C1 segment of cervical spinal cord (tissue), 14 donors: ENCODE measurements at places on chromosomes 4 and X.

DNA sequence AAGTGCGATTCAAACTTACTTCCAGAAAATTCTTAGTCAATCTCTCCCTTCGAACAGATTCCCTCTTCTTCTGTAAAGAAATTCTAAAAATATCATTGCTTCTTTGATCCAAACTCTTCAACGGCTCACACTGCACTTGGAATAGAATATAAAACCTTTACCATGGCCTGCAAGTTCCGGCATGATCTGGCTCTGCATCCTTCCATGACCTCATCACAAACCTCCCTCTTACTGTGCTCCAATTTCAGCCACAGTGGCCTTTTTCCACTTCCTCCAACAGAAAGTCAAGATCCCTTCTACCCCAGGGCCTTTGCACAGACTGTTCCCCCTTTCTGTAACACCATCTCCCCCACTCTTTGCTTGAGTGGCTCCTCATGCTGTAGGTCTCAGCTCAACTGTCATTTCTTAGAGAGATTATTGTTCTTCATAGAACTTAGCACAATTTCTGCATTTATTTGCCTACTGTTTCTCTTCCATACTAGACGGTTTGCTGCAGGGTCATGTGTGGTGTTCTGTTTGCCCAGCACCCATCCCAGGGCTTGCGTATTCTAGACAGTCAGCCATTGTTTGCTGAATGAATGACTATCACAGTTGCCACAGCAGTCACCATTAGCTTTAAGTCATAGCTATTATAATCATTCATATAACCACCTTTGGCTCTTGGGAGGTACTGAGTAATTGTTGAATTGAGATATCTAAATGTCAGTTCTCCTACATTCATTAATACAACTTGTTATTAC, 1.9 kb upstream of the STOX2 start:
- DNase-seq, result peak; percentile 4

GRCh38 chr4:145881576-145881975, 57.0 kb downstream of the ZNF827 start:
- no peak for DNase-seq

DNA sequence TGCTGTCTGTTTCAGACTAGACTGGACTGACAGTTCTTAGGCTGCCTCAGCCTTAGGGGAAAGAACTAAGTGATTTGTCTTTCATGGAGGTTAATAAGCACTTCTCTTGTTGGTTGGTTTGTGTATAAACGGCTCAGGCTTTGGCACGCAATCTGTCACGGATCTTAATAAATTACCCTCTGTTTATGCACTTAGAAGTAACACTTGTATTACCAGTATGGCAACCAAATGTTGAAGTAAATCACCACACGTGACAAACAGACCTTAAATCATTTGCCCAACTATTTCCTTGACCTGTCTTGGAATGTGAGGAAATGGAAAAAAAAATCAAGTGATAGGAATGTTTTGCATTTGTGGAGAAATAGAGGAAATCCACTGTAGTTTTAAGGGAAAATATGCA, 69.9 kb downstream of the TEX13A start:
- no peak for DNase-seq

GRCh38 chr4:86130160-86130933, 229.5 kb downstream of the MAPK10 start:
- DNase-seq, result no peak

- DNase-seq, result no peak
Measured at GRCh38 chr4:61753739-61754138, 553.6 kb downstream of the ADGRL3 start.

- DNase-seq, result no peak
Measured at GRCh38 chr4:165381821-165382373, 3.1 kb downstream of the CPE start.

DNA sequence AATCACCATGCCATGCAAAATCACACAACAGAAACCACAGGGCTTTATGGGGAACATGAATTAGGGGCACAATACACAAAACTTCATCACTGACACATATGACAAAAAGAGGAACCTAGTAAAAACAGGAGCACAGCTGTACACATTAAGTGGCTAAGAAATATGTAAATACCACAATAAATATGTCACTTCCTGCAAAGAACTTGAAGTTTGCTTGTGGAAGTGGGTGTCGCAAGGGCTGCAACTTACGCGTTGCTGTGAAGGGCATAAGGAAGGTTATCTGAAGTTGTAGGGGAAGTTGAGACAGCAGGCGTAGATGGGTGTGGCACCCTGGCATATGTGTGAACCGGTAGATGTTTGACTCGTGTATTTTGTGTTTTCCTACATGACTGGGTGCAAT, 42.4 kb downstream of the CLCN4 start:
- DNase-seq, result no peak

GRCh38 chr4:108337923-108338322, 169.2 kb upstream of the LEF1 start:
- no peak for DNase-seq

- DNase-seq, result no peak
Measured at GRCh38 chr4:89469930-89470375, 162.4 kb upstream of the GPRIN3 start.

- DNase-seq, result no peak
Measured at GRCh38 chrX:68072041-68072440, 361.3 kb downstream of the OPHN1 start.

DNA sequence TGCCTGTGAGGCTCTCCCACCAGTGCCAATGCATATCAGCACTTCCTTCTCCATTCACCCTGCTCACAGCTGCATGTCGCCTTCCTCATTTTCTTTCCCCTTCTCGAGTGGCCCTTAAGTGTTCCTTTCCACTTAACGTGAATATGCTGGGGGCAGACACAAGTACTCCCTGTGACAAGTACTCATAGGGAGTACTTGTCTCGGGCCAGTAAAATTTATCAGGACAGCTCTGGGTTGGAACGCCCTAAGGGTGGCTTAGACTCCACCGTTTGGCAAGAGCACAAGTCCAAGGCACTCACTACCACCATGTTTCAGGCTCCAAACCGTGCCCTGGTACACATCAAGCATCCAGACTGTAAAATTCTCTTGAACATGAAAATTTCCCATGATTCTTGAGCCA, 3.9 kb upstream of the LDOC1 start:
- DNase-seq, result no peak

GRCh38 chr4:63787326-63787725, 621.9 kb downstream of the TECRL start:
- DNase-seq, result no peak

DNA sequence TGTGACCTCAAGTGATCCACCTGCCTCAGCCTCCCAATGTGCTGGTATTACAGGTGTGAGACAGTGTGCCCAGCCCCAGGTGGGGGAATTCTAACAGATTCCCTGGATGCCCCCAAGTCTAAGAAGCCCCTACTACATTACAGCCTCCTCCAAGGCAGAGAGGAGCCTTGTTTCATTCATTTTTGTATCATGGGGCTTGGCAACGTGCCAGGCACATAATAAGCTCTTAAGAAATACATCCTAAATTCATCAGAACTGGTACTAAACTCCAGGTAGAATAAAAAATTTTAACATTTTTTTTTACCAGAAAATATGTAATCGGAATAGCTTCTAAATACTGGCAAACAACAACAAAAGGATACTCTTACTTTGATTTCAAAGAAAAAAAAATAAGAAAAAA, 127.1 kb downstream of the CHIC2 start:
- no peak for DNase-seq

GRCh38 chrX:47296766-47297365, 64.1 kb downstream of the USP11 start:
- no peak for DNase-seq

GRCh38 chr4:173991316-173991715, 292.2 kb downstream of the FBXO8 start:
- DNase-seq, result no peak

- DNase-seq, result no peak
Measured at GRCh38 chr4:135277980-135278315, 1076.4 kb upstream of the PABPC4L start.

- no peak for DNase-seq
Measured at GRCh38 chrX:100710816-100711215, 21.1 kb downstream of the SYTL4 start.

GRCh38 chr4:39341075-39341725, 25.0 kb downstream of the RFC1 start:
- DNase-seq, result no peak

DNA sequence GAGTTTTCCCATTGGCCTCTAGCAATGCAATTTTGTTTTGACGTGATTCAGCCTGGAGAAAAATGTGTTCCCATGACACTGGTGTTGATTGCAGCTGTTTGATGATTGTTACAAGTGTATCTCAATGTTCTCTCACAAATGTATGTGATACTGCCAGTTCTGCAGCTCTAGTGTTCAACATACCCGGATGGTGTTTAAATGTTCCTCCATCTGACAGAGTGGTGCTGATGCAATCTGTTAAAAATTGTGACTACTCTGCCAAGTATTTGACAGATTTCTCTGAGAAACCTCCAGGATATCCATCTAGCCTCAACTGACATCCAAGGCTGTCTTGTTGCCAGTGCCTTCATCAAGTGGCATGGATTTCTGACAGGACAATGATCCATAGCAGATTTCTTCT, 657.2 kb upstream of the DIAPH2 start:
- DNase-seq, result no peak

GRCh38 chrX:135572436-135572835, 52.0 kb downstream of the INTS6L start:
- no peak for DNase-seq

- no peak for DNase-seq
Measured at GRCh38 chr4:147596377-147596776, 20.8 kb upstream of the TMEM184C start.

GRCh38 chrX:46165411-46165810, 379.8 kb downstream of the ZNF674 start:
- no peak for DNase-seq

DNA sequence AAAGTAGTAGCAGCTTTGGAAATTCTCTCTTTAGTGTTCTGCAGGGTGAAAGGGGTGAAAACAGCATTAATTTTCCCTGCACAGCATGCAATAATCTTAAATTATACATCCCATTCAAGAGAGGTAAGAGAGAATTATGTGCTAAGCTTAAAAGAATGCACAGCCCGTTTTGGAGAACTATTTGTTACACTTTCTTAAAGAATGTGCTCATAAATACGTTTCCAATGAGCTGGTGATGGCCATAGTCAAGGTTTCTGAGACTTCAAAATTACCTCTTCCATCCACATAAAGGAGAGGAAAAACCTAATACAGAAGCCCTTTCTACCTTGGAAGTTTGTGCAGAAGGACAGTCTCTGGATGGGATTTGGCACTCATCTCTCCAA, 766.7 kb upstream of the TENM3 start:
- no peak for DNase-seq

- DNase-seq, result no peak
Measured at GRCh38 chr4:175762582-175762981, 49.5 kb downstream of the GPM6A start.

GRCh38 chr4:3043282-3044020, 30.9 kb downstream of the HTT-AS start:
- no peak for DNase-seq

DNA sequence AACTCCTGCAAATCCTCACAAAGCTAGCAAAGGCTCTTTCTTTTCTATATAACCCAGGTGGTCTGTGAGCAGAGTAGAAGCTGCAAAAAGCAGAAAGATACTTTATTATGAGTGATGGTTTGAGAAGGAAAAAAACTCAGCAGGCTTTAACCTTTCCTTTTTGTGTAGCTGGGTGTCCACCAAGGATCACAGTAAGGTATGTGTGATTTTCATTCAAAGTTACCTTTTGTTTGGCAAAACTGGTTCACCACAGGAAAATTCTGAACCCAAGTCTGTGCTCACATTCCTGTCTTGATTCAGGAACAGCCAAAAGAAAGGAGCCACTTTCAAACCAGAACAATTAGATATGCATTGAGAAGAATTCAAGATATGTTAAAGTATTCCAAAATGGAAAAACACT, 35.7 kb downstream of the FRAS1 start:
- DNase-seq, result no peak

- no peak for DNase-seq
Measured at GRCh38 chrX:48467281-48467761, 2.7 kb downstream of the SLC38A5 start.

DNA sequence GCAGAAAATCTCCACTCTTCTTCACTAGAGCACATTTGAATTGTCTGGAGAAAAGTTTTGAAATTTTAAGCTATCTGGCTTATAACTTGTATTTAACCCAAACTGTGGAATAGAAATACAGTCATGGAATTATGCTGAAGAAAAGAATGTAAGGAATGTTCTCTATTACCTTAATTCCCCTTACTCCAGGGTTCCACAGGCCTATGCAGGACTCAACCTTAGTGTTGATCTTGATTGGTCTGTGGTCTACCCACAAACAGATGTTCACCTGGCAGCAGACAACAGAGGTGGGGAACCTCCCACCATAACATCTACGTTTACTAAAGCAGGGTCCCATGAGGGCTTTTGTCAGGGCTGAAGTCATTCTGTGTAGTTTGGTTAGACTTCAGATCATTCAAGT, 189.3 kb upstream of the GPRIN3 start:
- DNase-seq, result no peak

DNA sequence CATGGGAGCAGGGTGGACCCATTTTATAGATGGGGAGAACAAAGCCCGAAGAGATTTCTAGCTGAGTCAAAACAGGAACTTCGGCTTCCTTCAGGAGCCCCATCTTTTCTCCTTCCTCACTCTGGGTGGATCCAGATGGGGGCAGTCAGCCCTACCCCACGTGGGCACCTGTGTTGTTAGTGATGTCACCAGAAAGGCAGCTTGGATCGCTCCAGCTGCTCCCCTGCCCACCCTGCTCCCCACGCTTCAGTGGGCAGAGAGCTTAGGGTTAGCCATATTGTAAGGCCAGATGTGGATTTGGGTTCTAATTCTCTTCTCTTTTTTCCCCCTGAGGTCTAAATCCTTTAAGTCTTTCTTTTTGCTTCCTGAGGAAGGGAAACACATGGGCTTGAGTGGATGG, 132.3 kb upstream of the PJA1 start:
- DNase-seq, result no peak

DNA sequence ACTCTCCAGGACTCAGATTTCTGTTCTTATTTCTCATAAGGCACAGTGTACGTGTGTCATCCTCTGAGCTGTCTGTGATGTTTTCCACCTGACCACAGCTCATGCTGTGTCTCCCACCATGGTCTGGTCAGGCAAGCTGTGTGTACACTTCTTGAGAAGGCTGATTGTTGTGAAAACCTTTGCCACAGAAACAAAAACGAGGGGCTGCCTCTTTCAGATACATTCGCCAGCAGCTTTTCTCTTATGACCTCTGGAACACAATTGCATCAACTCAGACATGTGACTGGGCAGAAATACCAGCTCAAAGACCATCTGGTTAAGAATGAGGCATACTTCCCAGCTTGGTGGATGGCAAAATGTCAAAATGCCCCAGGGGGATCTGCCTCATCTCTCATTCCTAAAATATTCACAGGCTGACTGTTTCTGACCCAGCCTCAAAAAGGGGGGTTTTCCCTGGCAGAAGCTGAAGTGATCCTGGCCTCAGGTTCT, 46.1 kb downstream of the PGRMC2 start:
- DNase-seq, result no peak

GRCh38 chr4:124401606-124402005, 310.9 kb downstream of the ANKRD50 start:
- no peak for DNase-seq
